ENCODE measurements at places on chromosomes 2 and 18. TPM values are rescaled to one million over a fixed set of nuclear protein-coding genes. Genes with fewer than 3 reads are reported as not detected.

- DNase-seq: no peak
Observed at GRCh38 chr2:118237451-118237850, 149.2 kb downstream of the INSIG2 start.

GRCh38 chr18:1796636-1797035 lies 774.7 kb downstream of the METTL4 start:
- no peak for DNase-seq

DNA sequence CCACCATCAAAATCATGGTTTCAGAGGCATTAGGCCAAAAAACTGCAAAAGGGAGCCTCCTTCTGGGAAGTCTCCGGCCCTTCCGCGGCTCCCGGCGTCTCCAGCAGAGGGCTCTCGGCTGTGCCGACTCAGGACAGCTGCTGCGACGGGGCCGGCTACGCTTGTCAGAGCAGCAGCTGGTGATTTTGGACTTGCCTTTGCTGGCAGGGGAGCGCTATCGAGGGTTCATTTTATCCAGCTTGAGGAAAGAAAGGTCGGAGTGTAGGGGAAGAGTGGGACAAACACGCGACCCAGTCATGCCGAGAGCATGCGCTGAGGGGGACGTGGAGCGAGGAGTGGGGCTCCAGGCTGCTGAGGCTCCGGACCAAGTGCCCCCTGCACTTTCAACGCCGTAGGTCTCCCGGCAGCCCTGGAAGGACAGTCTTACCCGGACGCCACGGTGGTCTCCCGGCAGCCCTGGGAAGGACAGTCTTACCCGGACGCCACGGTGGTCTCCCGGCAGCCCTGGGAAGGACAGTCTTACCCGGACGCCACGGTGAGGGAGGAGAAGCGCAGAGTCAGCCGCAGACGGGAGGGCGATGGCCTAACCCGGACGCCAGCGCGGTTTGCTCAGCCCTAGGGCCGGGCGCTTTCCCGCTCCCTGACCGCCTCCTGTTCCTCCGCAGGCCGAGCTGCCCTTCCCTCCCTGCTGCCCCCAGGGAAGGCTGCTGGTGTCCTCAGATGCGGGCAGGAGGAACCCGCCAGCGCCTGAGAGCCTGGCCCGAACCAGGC lies 21.7 kb downstream of the DDX18 start:
- DNase-seq: peak; percentile 38

- no peak for DNase-seq
Observed at GRCh38 chr2:241422350-241422749, 66.3 kb downstream of the FARP2 start.

Gene PAX8
- total RNA-seq: not detected

- DNase-seq: no peak
Observed at GRCh38 chr18:76633588-76634269, 138.7 kb upstream of the ZNF516 start.

GRCh38 chr18:68766433-68766832 lies 31.4 kb upstream of the CCDC102B start:
- no peak for DNase-seq

GRCh38 chr2:63124218-63124617 lies 73.6 kb downstream of the OTX1 start:
- DNase-seq: no peak

DNA sequence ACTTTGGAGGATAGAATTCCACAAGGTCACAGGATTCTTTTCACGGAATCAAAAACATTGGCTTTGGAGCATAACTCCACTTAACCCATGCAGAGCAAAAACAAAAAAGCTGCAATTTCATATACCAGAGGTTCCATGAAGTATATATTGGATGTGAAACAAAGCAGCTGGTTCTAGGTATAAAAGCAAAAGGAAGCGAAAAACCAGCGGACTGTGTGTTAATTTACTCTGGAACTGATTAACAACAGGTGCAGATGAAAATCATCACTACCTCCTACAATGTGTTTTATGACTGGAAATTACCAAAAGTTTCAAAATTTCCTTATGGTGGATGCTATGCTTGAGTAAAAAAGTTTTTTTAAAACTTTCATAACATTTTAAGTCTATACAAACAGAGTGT lies 54.4 kb upstream of the LINC00305 start:
- no peak for DNase-seq

DNA sequence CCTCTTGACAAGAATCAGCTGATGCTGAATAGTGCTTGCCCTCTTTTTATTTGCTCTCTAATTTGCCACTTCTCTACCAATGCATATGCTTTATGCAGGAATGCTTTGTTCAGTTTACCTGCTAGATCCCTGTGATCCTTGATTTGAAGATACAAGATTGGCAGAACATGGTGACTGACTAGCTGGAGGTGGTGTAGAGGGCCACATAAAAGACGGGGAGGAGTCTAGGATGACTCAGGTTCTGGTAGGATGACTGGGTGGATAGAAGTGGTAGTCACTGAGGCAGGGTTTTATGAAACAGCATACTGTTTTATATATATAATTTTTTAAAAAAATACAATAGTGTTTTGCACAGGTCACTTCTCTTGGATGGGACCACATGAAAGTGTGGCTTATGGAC lies 6.3 kb upstream of the ADGRF3 start:
- no peak for DNase-seq

DNA sequence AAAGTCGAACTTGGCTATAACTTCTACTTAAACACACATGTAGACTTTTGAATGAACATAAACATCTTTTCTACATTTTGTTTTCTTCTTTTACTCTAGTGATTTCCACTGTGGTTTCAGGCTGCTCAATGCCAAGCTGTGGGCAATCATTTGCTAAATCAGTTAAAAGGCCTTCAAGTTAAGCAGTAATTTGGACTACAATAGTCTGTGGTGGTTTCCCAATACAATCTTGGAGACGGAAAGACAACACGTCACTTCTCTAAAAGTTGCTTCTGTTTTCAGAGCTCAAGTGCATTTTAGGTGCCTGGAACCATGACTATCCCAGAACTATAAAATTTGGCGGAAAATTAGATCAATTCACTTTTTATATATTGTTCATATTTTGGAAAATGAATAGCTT lies 69.4 kb downstream of the TXNL1 start:
- no peak for DNase-seq

DNA sequence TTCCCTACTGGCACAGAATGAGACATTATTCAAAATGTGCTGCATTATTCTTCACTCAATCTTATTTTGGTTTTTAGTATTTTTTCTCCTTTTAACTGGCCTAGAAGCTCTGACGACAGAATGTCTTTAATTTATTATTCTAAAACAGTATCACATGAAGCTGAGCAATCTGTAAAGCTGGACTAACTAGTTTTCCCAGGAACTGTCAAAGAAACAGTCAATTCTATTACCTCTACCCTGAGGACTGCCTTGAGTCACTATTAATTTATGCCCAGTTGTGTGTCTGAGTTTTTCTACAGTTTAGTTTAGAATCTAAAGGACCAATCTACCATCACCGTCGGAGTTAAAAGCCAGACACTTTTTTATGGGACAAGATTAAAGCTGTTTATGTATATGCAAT lies 31.6 kb downstream of the MBD2 start:
- no peak for DNase-seq

Gene PLGLB2
- 7.3 TPM for total RNA-seq

Gene FMNL2
- total RNA-seq: 74.9 TPM

- DNase-seq: no peak
Observed at GRCh38 chr18:62790871-62791772, 75.8 kb downstream of the PHLPP1 start.

Gene ANKMY1
- 13.2 TPM for total RNA-seq

Gene PIEZO2
- total RNA-seq: 11.0 TPM

- DNase-seq: no peak
Observed at GRCh38 chr18:7301094-7301493, 70.2 kb downstream of the LRRC30 start.

All from cerebellum (tissue), 4 donors.